ENCODE measurements at places on chromosomes 5 and 9. TPM values are rescaled to one million over a fixed set of nuclear protein-coding genes. Genes with fewer than 3 reads are reported as not detected.

GPRIN1 gene
- polyA plus RNA-seq = 0.72 TPM

PRXL2C gene
- polyA plus RNA-seq = 3.1 TPM

IGIP gene
- polyA plus RNA-seq = 2.3 TPM

ANGPTL2 gene
- 1.9 TPM for polyA plus RNA-seq

TAF1L gene
- polyA plus RNA-seq = not detected

TOMM5 gene
- polyA plus RNA-seq = 93.3 TPM

EPB41L4B gene
- 0.62 TPM for polyA plus RNA-seq

LCN15 gene
- polyA plus RNA-seq = not detected

PRUNE2 gene
- polyA plus RNA-seq = 40.7 TPM

BNC2 gene
- polyA plus RNA-seq = 1.1 TPM

PRLR gene
- 0.20 TPM for polyA plus RNA-seq

ADCY2 gene
- polyA plus RNA-seq = 0.76 TPM

ADGRD2 gene
- not detected for polyA plus RNA-seq

SOHLH1 gene
- polyA plus RNA-seq = not detected

FCHO2 gene
- polyA plus RNA-seq = 20.5 TPM

COL23A1 gene
- polyA plus RNA-seq = 0.59 TPM

CLIC3 gene
- polyA plus RNA-seq = 474 TPM

CHSY3 gene
- 0.14 TPM for polyA plus RNA-seq

ANKRD34B gene
- polyA plus RNA-seq = not detected

ANKRD18B gene
- polyA plus RNA-seq = 1.6 TPM

PLEKHG4B gene
- 0.16 TPM for polyA plus RNA-seq
